ENCODE measurements at places on chromosomes 3 and 15.

DNA sequence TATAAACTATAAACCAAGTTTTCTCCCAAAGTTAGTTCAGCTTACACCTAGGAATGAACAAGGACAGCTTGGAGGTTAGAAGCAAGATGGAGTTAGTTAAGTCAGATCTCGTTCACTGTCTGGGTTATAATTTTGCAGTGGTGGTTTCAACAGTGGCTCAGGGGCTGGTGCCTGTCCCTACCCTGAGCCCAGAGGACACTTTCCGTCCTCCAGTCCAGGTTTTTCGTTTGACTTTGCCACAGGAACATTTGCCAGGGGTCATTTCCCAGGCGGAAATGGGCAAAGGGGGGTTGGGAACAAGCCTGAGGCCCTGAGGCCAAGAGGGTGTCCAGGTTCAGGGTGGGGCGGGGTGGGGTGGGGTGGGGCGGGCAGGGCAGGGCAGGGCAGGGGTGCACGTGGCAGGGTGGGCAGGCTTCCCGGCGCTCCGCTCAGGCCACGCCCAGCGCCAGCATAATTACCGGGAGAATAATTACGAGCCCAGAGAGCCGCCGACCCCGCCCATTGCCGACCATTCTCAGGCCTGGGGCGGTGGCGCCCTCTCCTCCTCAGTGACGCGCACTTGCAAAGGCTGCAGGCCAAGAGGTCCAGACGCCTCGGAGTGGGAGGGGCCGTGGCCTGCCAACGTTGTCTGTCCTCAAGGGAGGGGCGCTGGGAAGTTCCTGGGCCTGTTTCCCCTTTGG, 70.4 kb downstream of the KLF13 start:
- no peak for DNase-seq

DNA sequence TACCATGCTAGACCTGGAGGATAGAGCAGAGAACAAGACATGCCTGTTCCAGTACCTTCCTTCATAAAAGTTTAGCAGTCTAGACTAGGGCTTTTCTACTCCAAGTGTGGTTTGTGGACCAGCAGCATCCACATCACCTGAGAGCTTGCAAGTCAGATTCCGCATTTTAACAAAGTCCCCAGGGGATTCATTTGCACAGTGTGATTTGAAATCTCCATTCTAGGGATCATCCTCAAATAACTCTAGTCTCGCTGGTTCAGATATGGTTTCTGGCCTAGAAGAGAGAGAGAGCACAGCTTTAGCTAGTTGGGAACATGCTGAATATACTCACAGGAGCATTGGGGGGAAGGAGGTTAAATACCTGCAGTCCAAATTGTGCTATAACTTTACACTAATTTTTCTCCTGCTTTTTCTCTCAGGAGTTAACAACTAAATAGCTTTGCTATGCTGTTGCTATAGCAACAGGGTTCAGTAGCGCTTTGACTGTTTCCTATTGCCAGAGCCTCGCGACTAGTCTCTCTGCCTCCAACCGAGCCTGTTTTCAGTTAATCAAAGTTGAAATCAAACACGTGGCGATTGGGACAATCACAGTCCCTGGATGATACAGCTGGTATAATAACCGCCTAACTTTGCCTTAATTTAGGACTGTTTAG, 64.0 kb upstream of the RASGRF1 start:
- DNase-seq = no peak

GRCh38 chr15:63487076-63487757, 17.2 kb upstream of the USP3 start:
- peak; percentile 91 for DNase-seq

GRCh38 chr15:90201130-90201943, at the start of gene SEMA4B:
Gene SEMA4B (plus strand): TSS chr15:90201330. CDS start chr15:90201579, 249 bp downstream.
- no peak for DNase-seq

DNA sequence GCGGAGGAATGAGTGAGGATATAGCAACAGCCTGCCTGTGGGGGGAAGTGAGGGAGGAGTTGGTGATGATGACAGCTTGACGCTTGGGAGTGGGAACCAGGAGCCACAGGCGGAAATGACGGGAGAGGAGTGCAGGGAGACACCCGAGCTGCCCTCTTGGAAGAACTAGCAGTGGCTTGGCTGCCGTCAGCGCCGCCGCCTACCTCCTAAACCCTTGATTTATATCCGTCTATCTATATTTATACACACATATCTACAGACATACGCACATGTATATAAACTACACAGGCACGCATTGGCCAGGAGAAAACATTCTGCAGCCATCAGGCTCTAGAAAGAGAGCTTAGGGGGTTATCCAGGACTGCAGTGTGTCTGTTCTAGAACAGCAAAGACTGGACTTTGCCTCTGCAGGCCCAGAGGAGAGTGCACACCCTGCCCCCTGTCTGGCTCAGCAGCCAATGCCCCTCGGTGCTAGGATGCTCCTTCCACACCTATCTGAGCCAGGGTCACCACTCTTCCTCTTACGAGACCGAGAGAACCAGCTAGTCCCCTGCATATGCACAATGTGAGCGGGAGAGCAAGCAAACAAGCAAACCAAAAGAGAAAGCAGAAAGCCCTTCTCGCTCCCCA, 45.3 kb upstream of the MAGEF1 start:
- no peak for DNase-seq

GRCh38 chr15:58087871-58088270, 22.4 kb upstream of the ALDH1A2 start:
- DNase-seq = no peak

- DNase-seq = no peak
Measured at GRCh38 chr3:134802428-134803050, 7.5 kb downstream of the EPHB1 start.

GRCh38 chr3:20218215-20218614, 32.2 kb upstream of the SGO1 start:
- no peak for DNase-seq

DNA sequence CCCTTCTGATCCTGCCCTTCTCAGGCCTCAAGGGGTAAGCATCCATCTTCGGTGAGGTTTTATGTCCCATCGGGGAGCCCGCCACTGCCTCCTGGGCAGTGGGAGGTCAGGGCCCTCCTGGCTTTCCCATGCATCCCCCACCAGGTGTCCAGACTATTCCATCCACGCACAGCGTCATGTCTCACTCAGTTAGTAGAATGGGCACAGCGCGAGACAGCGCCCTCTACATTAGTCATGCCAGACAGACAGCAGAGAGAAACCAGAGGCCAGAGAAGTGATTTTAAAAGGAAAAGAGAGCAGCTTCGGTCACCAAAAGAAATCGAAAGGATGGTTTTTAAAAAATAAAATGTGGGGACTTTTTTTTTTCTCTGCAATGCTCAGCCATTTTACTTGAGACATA, 49.8 kb downstream of the ZDHHC3 start:
- no peak for DNase-seq

- DNase-seq = no peak
Measured at GRCh38 chr15:49023354-49023753, 22.9 kb downstream of the SECISBP2L start.

DNA sequence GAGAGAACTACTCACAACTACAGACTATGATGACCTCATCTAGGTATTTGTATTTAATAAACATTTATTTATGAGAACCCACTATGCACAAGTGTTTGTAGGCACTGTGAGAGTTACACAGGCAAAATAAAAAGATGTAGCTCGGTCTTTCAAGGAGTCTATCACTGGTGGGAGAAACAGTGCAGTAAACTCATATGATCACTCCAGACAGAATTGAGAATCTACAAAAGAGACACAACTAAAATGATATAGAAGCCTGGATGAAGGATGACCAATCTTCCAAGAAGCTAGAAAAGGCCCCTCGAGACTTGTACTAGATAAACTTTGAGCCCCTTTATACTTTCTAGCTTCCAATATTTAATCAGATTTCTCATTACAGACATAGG, 70.2 kb upstream of the ZBTB20 start:
- no peak for DNase-seq

GRCh38 chr15:73996939-73997338, 2.4 kb downstream of the PML start:
- no peak for DNase-seq

GRCh38 chr15:48759921-48760320, 50.9 kb downstream of the CEP152 start:
- DNase-seq = no peak

All from stimulated activated CD8-positive, alpha-beta memory T cell treated with anti-CD3 and anti-CD28 coated beads, Interleukin-7, amount 100 ng/mL, for 1 hour (primary cell).